ENCODE measurements at places on chromosomes 3 and 15.
A peak's percentile ranks its signal among the peaks of the same experiment; 100 is the strongest.

DNA sequence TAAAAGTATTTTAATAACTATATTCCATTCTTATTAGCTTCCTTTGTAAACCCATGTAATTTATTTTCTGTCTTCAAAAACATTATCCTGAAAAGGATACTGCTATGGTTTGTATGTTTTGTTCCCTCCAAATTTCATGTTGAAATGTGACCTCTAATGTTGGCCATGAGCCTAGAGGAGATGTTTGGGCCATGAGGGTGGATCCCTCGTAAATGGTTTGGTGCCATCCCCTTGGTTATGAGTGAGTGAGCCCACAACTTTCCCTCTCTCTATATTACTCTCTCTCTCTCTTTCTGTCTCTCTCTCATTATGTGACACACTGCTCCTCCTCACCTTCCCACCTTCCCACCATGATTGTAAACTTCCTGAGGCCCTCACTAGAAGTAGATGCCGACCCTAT is 357.7 kb downstream of the MFSD1 start:
- DNase-seq: no peak

DNA sequence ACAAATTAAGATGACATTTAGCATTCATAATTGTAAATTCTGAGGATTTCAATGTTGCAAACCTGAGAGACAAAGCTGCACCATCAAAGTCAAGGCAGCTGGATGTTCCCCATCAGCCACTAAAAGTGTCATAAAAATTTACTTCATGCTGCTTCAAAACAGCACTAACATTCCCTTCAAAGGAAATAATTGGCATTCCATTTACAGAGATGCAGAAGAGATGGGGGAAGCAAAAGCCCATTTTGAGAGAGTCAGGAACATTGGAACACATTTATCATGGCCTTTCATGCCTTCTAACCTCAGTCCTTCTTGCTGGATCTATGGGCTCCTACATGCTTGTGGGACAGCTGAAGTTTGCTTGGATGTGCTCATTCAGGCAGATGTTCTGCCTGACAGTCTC is 6.4 kb upstream of the TMEM158 start:
- DNase-seq: no peak

- no peak for DNase-seq
These were observed 244.2 kb upstream of the SLITRK3 start for GRCh38 chr3:165440380-165440779.

GRCh38 chr15:42147431-42147735 is 9.1 kb downstream of the PLA2G4F start:
- no peak for DNase-seq

GRCh38 chr3:64398006-64398405 is 172.7 kb upstream of the PRICKLE2 start:
- DNase-seq: no peak

DNA sequence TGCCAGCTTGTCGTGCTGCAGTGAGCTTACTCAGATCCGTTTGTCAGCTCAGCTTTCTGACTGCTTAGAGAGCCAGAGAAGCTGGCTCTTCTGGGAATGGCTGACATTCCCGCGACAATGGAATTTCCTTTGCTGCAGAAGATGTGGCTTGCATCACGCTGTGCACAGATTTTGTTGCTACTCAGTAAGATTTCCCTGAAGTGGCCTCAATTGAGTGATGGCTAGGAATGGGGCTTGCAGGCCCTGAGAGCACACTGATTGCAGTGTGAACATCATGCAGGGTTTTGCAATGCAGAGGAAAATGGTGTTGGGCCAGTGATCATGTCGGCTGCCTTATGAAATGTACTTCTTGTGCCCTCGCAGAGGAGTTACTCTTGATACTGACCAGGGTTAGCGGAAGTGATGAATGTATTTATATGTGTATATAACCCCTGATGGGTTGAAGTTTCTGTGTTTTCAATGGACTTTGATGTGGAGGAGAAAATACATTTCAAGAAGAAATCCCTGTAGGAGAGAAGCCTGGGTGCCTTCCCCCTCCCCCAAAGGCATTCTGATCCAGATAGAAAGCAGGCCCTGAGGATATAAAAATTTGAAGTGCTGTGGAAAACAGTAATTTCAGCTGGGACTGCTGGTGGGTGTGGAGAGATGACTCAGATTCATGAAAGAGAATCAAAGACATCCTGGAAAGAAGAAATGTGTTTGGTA is 102.5 kb upstream of the PDZRN3 start:
- no peak for DNase-seq

- DNase-seq: no peak
These were observed 24.5 kb upstream of the SLCO2A1 start for GRCh38 chr3:134054231-134054630.

DNA sequence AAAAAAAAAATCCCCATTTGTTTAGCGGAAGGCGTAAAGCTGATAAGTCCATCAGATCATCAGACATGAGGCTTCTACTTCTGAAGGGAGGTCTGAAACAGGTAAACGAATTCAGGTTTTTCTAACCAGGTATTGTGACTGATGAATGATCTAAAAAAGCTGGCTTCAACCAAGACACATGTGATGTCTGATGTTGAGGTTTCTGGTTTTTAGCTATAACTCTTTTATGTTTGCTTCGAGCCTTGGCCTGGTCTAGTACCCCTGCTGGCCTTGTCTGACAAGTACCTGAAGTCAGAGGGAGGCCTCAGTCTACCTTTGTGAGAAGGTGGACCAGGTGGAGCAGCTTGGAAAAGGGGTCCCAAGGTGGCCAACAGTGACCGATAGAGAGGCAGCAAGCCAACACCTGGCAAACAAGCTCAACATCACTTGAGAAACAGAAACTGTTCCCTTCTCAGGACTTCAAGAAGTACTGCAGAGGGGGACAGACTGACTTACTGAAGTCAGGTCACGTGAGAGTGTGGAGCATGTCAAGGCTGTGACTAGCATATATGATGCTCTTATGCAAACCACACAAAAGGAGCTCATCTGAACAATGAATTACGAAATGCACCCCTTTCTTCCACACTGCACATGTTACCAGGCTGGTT is 33.0 kb upstream of the CA12 start:
- no peak for DNase-seq

DNA sequence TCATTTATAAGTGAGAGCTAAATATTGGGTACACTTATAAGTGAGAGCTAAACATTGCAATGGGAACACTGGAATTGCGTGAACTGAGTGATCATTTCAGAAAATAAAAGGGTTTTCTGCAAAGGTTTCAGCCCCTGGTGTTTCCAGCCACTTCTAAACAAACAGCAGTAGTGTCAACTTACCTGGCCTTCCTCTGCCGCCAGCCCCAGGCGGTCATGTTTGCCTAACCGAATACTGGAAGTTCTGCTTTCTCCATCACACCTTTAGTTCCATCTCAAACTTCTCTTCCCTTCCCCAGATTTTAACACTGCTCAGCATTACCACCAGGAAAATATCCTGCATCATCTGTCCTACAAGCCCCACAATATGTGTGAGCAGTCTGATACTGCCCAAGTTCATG is 58.6 kb downstream of the MRPL3 start:
- no peak for DNase-seq

- no peak for DNase-seq
These were observed 53.9 kb upstream of the TTC14 start for GRCh38 chr3:180548050-180548449.

- DNase-seq: no peak
These were observed 276.2 kb upstream of the EPHA6 start for GRCh38 chr3:96538186-96538585.

- DNase-seq: peak; percentile 59
These were observed 20.2 kb downstream of the CPOX start for GRCh38 chr3:98573181-98573728.

DNA sequence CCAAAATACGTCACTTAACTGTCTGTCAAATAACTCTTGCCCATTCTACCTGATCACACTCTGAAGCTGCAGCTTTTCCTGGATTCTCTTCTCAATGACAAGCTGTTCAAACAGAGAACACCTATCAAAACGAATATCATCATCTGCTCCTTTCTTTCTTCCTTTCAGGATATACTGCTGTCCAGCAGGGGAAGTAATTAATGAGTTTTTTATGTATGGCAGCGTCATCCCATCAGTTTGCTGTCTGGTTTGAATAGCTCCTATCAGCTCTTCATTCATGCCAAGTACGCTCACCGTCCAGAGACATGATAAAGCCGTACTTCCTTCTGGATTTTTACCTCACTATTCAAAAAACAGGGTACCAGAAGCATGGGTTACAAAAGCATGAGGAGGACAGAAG is at the start of gene CHRM5:
Gene CHRM5 (plus strand): TSS at position 274 of the 400 bp plus-strand sequence. CDS start 94,221 bp downstream, outside the sequence.
- no peak for DNase-seq

DNA sequence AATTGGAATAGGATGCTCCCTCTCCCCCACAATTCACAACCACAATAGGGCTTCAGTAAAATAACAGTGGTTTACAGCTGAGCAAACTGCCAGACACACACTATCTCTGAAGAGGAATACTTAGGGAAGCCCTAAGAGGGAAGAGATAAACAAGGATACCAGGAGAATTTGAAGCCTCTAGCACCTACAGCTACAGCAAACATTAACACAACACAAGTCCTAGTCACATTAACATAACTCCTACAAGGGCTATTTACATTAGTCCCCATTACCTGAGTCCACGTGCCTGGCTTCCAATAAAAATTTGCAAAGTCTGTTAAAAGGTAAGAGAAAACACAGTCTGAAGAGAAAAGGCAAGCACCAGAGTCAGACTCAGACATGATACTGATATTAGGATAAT is 346.9 kb upstream of the CDIN1 start:
- no peak for DNase-seq

- no peak for DNase-seq
These were observed 134.8 kb downstream of the ADAMTS9 start for GRCh38 chr3:64552966-64553365.

GRCh38 chr3:106533788-106534160 is 665.0 kb upstream of the CBLB start:
- DNase-seq: no peak

DNA sequence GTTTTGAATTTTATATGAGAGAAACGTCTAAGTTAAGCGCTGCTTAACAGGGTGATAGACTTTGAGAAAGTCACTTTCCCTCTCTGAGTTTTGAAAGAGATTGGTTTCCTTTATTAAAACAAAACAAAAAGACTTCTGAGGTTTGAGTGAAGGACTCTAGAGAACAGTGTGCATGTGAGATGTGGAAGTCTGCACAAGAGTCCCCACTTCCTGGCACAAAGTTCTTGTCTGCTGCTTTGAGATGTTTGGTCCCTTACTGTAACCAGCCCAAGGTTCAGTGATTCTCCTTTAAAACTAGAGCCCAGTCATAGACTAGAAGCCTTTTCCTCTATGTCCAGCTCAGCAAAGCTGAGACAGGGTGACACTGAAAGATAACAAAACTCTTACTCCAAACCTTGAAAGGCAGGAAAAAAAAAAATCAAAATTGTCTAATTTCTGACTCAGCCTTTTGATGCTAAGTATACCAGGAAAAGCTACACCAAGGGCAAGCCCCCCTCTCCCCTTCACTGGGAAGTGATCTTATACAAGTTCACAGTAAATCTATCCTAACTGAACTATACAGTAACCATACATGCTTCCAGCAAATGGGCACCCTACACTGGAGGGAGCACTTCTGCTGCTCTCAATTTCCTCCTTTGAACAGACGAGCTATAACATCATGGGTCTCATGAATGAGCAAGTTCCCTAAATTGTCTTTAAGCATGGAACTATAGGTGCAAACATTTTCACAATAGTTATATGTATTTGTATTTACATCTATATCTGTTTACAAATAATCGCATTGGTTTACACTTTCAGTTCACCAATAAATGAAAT is 2.3 kb downstream of the POPDC2 start:
- DNase-seq: no peak

DNA sequence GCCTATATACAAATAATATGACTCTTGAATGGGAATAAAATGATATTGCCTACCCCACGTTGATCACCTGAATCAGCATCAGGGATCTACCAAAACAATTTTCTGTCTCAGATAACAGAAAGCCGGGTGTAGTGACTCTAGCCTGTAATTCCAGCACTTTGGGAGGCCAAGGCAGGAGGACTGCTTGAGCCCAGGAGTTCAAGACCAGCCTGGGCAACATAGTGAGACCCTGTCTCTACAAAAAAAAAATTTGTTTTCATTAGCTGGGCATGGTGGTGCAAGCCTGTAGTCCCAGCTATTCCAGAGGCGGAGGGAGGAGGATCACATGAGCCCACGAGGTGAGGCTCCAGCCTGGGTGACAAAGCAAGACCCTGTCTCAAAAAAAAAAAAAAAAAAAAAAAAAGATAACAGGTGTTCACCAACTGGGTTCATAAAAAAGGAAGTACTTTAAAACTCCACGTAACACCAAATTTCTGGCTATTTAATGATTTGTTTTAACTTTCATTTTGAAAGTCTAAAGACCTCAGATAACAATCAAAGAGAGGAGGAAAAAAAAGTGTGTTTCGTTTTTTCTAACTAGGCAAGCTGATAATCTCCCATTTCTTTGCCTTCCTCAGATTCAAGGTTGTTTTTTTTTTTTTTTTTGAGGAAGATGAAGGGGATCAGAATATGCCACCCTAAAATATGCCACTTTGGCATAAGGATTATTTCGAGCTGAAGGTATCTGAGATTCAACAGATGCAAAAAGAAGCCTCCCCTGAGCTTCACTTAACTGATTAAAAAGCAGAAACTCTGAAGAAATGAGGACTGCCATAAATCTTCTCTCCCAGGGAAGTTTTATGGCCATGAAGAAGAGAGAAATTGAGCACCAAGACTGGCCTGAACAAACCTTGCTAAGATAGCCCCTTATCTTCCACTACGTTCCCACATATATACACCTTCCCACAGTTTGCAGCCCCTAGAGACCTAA is 44.1 kb downstream of the TRANK1 start:
- peak; percentile 25 for DNase-seq

DNA sequence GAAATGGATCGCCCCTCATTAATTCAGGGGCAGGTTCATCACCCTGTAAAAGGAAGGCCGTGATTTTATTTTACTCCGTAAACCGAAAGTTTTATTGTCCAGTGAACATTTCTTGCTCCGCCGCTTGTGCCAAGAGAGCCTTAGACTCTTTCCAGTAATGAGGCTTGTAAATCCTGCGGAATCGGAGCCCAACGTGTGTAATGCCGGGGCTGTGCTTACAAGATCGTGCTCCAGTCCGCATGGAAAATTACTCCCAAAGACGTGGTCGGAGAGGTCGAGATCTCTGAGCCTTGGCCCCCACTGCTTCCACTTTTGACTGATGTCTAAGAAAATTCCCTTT is 649 bp upstream of the PLOD2 start:
- DNase-seq: no peak

DNA sequence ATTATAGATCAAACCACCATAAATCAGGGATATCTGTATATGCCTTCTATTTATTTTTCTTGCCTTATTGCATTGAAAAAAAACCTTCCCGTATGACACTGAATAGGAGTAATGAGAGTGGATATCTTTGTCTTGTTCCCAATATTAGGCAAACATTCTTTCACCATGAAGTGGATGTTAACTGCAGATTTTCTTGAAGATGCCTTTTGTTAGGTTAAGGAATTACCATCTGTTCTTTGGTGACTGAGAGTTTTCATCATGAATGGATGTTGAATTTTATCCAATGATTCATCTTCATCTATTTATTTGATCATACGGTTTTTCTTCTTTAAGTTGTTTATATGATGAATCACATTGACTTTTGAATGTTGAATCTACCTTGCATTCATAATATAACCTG is 47.1 kb upstream of the MECOM start:
- DNase-seq: no peak

All from CD4-positive, alpha-beta T cell treated with Interleukin-4 for 4 hours (primary cell).